Endothelial cell of umbilical vein (primary cell): ENCODE measurements at places on chromosomes 6 and 20. TPM values are rescaled to one million over a fixed set of nuclear protein-coding genes. Genes with fewer than 3 reads are reported as not detected.
A peak's percentile ranks its signal among the peaks of the same experiment; 100 is the strongest.

DNA sequence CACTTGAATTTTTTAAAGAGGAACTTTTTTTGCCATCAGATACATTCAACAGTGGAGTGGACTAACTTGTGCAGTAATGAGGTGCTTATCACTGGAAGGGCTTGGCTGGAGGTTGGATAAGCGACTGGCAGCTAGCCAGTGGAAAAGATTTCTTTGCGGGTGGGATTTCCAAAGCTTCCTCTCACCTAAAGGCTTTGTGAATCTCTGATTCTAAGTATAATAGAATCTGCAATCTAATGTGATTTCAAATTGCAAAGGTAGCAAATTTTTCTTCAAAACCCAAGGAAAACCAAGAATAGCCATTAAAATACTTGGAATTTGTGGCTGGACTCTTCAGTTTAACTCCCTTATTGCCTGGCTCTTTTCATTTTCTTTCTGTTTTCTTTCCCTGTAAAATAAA, 460.4 kb upstream of the MARCKS start:
- peaks cover 4% of the 10 kb centered on the region for H3K4me1 ChIP-seq
- no peaks in the 10 kb centered on the region for H3K36me3 ChIP-seq
- DNase-seq = no peak
- H3K4me3 ChIP-seq = no peak overlapping the region

DNA sequence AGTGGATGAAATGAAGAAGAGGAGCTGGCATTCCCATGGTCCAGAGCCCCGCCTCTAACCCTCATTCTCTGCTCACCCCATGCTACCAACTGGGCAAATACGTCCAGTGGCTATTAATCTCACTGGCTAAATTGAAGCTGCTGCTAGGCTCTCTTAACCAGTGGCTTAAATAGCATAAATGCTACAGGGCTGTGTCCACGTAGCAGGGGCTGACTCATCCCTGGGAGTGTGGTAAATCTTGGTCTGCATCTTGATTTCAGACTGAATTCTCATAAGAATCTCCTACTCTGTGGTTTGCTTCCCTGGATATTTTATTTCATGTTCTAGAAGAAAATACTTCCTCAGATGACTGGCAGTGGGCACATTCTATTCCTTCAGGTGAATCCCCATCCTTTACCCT, 193.1 kb upstream of the ARG1 start:
- DNase-seq = no peak
- no peak overlapping the region for H3K27ac ChIP-seq
- H3K27me3 ChIP-seq = no peaks in the 10 kb centered on the region
- no peaks in the 10 kb centered on the region for H3K36me3 ChIP-seq

DNA sequence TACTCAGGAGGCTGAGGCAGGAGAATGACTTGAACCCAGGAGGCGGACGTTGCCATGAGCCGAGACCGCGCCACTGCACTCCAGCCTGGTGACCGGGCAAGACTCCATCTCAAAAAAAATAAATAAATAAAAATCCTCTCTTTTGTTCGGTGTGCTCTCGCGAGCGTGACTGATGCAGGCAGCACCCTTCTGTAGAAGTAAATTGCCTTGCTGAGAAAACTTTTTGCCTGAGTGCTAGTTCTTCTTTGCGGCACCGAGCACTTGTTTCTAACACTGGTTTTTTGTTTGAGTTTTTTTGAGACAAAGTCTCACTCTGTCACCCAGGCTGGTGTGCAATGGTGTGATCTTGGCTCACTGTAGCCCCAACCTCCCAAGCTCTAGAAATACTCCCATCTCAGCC, 30.5 kb downstream of the PLN start:
- no peaks in the 10 kb centered on the region for H3K36me3 ChIP-seq
- DNase-seq = no peak
- no peaks in the 10 kb centered on the region for H3K27me3 ChIP-seq
- no peak overlapping the region for H3K4me3 ChIP-seq
- no peak overlapping the region for H3K27ac ChIP-seq

DNA sequence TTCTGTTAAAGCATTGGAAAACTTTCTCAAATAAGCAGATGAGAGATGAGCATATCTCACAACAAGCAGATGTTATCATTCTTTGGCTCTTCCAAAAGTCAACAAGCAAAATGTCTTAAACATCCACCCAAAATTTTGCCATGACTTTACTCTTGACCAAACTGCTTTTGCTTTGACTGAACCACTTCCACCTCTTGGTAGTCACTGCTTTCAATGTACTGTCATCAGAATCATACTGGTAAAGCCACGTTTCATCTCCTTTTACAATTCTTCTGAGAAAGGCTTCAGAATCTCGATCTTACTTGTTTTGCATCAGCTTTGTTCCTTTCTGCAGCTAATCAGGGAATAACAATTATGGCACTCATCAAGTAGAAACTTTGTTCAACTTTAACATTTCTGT, 498.5 kb upstream of the GJE1 start:
- H3K36me3 ChIP-seq = no peaks in the 10 kb centered on the region
- H3K4me1 ChIP-seq = no peaks in the 10 kb centered on the region
- no peaks in the 10 kb centered on the region for H3K27me3 ChIP-seq
- DNase-seq = no peak
- H3K4me3 ChIP-seq = no peak overlapping the region

DNA sequence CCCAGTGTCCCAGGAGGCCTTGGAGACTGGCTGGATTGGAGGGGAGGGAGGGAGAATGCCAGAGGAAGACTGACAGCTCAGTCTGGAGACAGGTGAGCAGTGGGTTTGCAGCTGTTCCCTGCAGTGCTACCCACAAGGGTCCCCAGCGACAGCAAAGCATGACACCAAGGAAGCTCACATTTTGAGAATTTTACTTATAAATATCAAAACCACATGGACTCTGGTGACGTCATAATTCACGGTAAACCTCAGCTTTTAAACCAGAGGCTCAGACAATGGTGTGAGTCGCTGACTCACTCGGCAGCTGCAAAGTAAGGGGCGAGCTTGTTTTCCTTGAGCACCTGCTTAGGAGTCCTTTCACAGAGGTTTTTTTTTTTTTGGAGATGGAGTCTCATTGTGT, 65.2 kb downstream of the THBS2 start:
- H3K27me3 ChIP-seq = no peaks in the 10 kb centered on the region
- no peak overlapping the region for H3K4me3 ChIP-seq
- no peak for DNase-seq
- H3K36me3 ChIP-seq = no peaks in the 10 kb centered on the region

Gene TMEM14C
- 137 and 146 TPM in 2 replicates for polyA plus RNA-seq

GRCh38 chr6:121764493-121764892, 329.0 kb downstream of the GJA1 start:
- H3K4me1 ChIP-seq = no peaks in the 10 kb centered on the region
- no peak overlapping the region for H3K4me3 ChIP-seq
- no peak overlapping the region for H3K27ac ChIP-seq

DNA sequence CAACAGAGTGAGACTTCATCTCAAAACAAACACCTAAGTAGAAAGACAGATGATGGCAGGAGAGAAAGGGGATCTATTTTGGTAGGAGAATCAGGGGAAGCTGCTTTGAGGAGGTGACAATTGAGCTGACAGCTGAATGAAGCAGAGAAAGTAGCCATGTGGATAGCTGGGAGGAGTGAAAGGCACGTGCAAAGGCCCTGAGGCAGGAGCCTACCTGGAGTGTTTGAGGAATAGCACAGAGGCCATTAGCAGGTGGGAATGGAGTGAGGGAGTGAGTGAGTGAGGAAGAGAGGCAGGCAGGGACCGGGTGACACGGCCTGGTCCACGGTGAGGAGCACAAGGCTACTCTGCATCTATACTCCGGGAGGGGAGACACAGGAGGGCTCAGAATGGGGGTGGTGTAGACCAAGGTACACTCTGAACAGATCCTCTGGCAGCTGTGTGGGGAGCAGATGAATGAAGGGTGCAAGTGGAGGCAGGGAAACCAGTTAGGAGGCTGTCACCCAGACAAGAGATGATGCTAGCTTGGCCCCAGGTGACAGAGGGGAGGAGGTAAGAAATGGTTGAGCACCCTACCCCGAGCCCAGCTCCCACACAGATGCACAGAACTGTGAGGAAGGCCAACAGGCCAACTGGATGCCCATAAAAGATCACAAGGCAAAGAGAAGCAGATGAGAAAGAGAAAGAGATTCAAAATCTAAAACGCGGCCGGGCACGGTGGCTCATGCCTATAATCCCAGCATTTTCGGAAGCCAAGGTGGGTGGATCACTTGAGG, 43.6 kb downstream of the NFATC2 start:
- H3K4me3 ChIP-seq = no peak overlapping the region
- H3K27me3 ChIP-seq = no peaks in the 10 kb centered on the region
- DNase-seq = no peak

Gene MICB
- polyA plus RNA-seq = 32.8 and 35.7 TPM in 2 replicates

GRCh38 chr6:142444881-142445301, 143.1 kb downstream of the ADGRG6 start:
- no peaks in the 10 kb centered on the region for H3K27me3 ChIP-seq
- no peaks in the 10 kb centered on the region for H3K4me1 ChIP-seq
- H3K36me3 ChIP-seq = peaks cover 28% of the 10 kb centered on the region
- DNase-seq = no peak
- no peak overlapping the region for H3K27ac ChIP-seq

DNA sequence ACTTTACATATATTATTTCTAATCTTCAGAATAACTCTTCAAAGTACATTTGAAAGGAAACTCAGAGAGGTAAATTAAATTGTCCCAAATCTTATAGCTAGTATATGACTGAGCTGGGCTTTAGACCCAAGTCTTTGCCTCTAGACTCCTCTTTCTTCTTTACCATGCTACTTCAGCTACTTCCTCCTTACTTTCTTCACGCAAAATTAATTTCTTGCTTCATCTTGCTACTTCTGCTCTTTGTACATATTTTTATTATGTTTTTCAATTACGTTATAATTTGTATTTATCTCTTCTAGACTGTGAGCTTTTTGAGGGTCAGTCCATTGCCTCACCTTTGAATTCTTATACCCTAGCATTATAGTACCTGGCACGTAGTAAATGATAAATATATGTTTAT, 5.3 kb downstream of the TMEM170B start:
- no peak overlapping the region for H3K4me3 ChIP-seq
- no peaks in the 10 kb centered on the region for H3K36me3 ChIP-seq
- no peak for DNase-seq
- H3K4me1 ChIP-seq = peaks cover 5% of the 10 kb centered on the region

DNA sequence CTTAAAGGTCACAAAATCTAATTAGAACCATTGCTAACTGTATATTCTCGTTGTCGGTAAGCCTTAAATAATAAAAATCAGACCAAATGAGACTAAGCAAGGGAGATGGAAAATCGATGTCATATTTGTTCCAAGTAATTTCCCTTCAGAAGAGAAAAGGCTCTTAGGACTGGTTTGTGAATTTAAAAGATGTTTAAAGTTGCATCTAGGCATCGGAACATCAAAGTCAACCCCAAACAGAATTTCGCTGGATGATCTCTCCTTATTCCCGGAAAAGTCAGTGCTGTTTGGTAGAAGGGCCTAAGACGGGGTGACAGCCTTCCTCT, 63.8 kb downstream of the NPEPL1 start:
- H3K27me3 ChIP-seq = no peaks in the 10 kb centered on the region
- no peak for DNase-seq
- H3K36me3 ChIP-seq = no peaks in the 10 kb centered on the region
- no peak overlapping the region for H3K4me3 ChIP-seq

- no peaks in the 10 kb centered on the region for H3K4me1 ChIP-seq
- no peaks in the 10 kb centered on the region for H3K27me3 ChIP-seq
- no peak overlapping the region for H3K27ac ChIP-seq
- no peak overlapping the region for H3K4me3 ChIP-seq
- no peak for DNase-seq
- no peaks in the 10 kb centered on the region for H3K36me3 ChIP-seq
Measured at GRCh38 chr6:127382413-127382812, 39.0 kb upstream of the ECHDC1 start.

Gene LTA
- 0.08 TPM in 1 of 2 replicates, not detected in the other for polyA plus RNA-seq

- H3K27me3 ChIP-seq = no peaks in the 10 kb centered on the region
- H3K27ac ChIP-seq = no peak overlapping the region
- no peak overlapping the region for H3K4me3 ChIP-seq
- no peak for DNase-seq
- no peaks in the 10 kb centered on the region for H3K36me3 ChIP-seq
Measured at GRCh38 chr6:137863091-137863797, 3.8 kb upstream of the TNFAIP3 start.

Gene VWA7
- polyA plus RNA-seq = 0.11 and 0.21 TPM in 2 replicates

- H3K4me1 ChIP-seq = no peaks in the 10 kb centered on the region
- peaks cover 13% of the 10 kb centered on the region for H3K27me3 ChIP-seq
- no peak overlapping the region for H3K4me3 ChIP-seq
- H3K27ac ChIP-seq = no peak overlapping the region
- no peaks in the 10 kb centered on the region for H3K36me3 ChIP-seq
Measured at GRCh38 chr6:26068036-26068435, 19.2 kb upstream of the HFE start.

GRCh38 chr6:54695815-54696214, 150.8 kb upstream of the FAM83B start:
- no peak overlapping the region for H3K4me3 ChIP-seq
- H3K27ac ChIP-seq = no peak overlapping the region

GRCh38 chr6:31821301-31822035, 6.1 kb upstream of the HSPA1B start:
- peak; percentile 69 for DNase-seq
- H3K4me3 ChIP-seq = peak overlapping the region; percentile 44
- peak overlapping the region; percentile 37 for H3K27ac ChIP-seq
- no peaks in the 10 kb centered on the region for H3K27me3 ChIP-seq

- H3K4me3 ChIP-seq = no peak overlapping the region
- peaks cover 5% of the 10 kb centered on the region for H3K36me3 ChIP-seq
- peak; percentile 55 for DNase-seq
- H3K27ac ChIP-seq = peak overlapping the region; percentile 8
- peaks cover 10% of the 10 kb centered on the region for H3K4me1 ChIP-seq
Measured at GRCh38 chr6:144447472-144447871, 162.3 kb downstream of the UTRN start.

DNA sequence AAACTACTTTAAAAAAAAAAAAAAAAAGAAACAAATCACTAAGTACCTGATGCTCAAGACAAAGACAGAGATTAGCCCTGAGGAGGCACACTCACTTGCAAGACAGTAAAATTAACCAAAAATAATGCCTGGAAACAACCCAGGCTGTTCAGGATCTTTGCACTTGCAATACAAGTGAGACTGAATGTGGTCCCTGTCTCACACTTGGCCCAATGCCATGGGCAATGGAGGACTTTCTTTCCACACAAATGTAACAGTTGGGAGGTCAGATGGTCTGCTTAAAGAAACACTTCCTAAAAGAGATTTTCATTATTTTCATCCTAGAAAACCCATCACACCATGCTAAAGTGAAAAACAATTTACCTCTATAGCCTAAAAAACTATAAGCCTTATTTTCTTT, 16.2 kb downstream of the STAU1 start:
- DNase-seq = no peak
- no peak overlapping the region for H3K4me3 ChIP-seq
- H3K27me3 ChIP-seq = no peaks in the 10 kb centered on the region
- H3K27ac ChIP-seq = no peak overlapping the region
- H3K36me3 ChIP-seq = no peaks in the 10 kb centered on the region

DNA sequence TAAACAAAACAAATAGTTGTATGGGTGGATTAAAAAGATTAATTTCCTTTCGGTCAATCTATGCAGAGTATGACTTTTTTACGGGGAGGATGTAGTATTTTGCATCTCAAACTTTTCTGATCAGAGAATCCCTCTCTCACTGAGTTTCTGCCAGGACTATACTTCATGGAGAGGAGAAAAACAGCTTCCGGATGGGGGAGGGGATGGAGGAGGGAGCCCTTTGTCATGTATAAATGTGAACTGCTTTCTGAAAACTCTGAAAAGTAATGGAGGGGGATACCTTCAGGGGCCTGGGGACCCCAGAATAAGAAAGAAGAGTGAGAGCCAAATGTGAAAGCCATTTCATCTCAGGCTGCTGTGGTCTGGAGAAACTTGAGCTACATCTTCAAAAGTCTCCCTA, 173.1 kb upstream of the KCNK16 start:
- no peaks in the 10 kb centered on the region for H3K4me1 ChIP-seq
- H3K27ac ChIP-seq = no peak overlapping the region
- no peak for DNase-seq
- no peaks in the 10 kb centered on the region for H3K27me3 ChIP-seq

Gene OR2H1
- polyA plus RNA-seq = not detected in 2 replicates
